ENCODE measurements at places on chromosomes 7 and 10.

DNA sequence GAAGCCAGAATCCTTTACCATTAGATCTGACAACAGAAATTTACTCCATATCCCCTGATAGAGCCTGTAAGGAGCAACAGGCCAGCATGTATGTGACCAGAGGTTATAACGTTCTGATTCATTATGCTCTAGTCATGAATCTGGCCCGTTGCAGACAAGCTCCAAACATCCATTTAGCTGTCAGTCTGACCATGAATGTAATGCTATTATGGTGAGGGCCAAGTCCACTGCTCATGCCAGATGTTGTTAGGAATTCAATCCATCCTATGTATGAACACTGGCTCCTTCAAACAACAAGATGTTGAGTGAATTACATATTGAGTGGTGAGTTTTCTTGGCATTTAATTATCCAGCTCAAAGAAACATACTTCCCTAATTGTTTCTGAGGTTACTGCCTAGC, 610.1 kb upstream of the ANKRD30A start:
- DNase-seq = no peak

DNA sequence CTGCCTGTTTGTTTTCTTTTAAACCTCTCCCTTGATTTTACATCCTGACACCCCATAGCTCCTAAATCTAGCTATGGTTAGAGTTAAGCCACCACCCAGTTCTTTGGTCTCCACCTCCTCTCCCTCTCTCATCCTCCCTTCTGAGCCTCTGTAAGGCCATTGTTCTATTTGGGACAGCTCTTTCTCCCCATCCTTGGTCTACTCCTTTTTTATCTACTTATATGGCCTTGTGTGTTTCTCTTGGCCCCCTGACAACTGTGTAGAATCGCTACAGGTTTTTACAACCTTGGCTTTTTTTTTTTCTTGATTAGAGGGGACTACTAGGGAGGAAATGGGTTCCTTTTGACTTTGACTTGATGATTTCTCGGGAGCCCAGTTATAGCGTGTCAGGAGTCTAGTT, 3.4 kb upstream of the ITIH5 start:
- DNase-seq = no peak

DNA sequence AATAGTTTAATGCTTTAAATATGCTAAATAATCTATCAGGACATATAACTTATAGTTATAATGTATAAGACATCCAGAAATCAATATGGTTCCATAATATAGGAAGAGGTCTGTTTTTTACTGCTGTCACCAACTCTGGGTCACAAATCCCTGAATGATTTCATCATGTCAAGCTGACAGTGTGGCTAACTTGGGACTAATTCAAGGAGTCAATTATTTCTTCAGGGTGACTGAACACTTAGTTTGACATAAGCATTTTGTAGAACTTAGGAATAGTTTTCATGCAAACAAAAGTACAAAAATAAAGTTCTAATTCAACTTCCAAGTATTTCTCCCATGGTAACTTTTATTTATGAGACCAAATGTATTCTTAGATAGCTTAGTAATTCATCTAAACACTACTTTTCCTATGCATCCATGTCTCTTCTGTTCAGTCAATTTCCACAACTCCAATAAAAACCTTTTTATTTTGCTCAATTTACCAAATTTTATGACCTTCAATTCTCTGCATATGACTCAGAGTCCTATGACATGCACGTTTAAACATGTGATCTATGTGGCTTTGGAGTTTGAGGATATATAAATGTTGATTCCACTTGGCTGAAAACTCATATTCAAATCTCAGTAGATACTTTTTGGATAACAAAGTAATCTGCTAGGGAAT, 40.3 kb upstream of the GNAT3 start:
- no peak for DNase-seq

DNA sequence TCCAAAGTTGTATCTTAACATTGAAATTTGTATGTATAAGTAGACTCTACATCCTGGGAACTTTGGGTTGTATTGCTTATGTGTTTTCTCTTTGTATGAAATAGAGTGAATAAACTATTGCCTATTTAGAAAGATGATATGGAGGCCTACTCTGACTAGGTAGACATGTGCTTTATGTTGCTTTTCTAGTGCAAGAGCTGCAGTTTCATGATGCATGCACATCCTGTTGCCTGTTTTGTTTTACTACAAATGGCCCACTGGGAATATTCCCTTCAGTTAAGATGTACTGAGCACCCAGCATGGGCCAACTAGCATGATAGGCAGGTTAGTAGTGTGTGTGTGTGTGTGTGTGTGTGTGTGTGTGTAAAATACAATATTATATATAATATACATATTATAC, 282.1 kb upstream of the LRGUK start:
- DNase-seq = no peak

DNA sequence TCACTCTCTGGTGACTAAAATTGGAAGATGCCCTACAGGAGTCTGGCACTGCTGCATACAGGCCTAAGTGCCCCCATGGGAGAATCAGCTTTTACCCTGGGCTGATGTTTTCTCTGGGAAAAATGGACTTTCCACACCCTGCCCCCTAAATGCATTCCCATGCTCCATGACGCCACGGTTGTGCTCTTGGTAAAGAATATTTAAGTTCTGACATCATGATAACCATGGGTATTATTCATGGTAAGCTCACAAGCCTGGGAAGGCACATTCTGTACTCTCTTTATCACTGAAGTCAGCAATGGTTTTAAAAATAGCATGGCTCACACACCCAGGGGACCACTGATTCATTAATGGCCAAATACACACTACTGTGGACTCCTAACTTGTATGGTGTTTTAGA, 43.4 kb downstream of the HIPK2 start:
- no peak for DNase-seq

GRCh38 chr7:142787034-142787768, 16.4 kb downstream of the PRSS2 start:
- DNase-seq = no peak

- DNase-seq = no peak
Observed at GRCh38 chr7:70436790-70437350, 695.1 kb upstream of the GALNT17 start.

DNA sequence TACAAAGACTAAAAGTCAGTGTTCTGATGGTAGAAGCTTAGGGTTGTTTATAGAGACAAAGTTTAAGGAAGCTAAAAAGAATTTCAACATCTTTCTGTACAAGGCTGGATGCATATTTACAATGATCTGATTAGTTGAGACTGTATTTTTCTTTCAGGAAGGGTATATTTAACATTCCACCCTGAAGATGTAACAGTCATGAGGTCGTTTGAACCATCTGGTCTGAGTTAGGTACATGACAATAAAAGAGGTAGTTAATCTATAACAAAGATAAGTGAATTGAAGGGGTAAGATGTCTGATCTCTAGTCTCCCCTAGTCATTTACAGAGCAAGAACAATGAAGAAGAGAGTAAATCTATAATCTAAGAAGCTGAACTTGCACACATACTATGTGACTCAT, 821.2 kb downstream of the CNTNAP2 start:
- no peak for DNase-seq

- DNase-seq = no peak
Observed at GRCh38 chr7:96120445-96121225, 201.3 kb downstream of the SLC25A13 start.

GRCh38 chr10:75972491-75973276, 541.3 kb downstream of the LRMDA start:
- DNase-seq = no peak

GRCh38 chr10:110918269-110918642, 724 bp downstream of the BBIP1 start:
- DNase-seq = no peak

DNA sequence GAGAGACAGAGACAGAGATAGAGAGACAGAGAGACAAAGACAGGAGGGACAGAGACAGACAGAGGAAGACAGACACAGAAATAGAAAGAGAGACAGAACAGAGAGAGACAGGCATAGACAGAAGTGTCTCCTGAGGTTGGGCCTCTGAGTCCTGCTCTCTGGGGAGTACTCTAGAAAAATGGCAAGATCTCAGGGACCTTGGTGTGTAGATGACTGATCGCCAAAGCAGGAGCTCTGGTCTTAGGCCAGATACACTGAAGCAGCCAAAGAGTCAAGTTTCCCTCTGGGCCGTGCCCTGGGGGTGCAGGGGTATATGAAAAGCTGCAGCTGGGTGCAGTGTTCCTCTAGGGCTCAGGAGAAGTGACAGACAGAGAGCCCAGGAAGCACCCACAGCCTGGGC, 176.6 kb upstream of the TNS3 start:
- DNase-seq = no peak

GRCh38 chr7:129684777-129685176, 73.3 kb downstream of the NRF1 start:
- DNase-seq = no peak

GRCh38 chr10:35399414-35400009, 63.2 kb downstream of the CCNY start:
- DNase-seq = no peak

DNA sequence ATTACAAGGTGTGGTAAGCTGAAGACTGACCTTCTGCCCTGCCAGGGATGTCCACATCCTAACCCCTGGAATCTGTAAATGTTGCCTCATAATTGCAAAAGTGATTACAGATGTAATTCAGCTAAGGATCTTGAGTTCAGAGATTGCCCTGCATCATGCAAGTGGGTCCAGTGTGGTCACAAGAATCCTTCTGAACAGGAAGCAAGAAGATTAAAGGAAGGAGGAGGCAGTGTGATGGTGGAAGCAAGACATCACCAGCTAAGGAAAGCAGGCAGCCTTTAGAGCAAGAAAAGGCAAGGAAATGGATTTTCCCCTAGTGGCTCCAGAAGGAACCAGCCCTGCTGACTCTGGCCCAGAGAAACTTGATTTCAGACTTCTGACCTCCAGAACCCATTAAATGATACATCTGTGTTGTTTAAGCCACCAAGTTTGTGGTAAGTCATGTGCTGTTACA, 78.1 kb downstream of the USP6NL start:
- DNase-seq = no peak
